ENCODE measurements at places on chromosomes 1 and 21.

DNA sequence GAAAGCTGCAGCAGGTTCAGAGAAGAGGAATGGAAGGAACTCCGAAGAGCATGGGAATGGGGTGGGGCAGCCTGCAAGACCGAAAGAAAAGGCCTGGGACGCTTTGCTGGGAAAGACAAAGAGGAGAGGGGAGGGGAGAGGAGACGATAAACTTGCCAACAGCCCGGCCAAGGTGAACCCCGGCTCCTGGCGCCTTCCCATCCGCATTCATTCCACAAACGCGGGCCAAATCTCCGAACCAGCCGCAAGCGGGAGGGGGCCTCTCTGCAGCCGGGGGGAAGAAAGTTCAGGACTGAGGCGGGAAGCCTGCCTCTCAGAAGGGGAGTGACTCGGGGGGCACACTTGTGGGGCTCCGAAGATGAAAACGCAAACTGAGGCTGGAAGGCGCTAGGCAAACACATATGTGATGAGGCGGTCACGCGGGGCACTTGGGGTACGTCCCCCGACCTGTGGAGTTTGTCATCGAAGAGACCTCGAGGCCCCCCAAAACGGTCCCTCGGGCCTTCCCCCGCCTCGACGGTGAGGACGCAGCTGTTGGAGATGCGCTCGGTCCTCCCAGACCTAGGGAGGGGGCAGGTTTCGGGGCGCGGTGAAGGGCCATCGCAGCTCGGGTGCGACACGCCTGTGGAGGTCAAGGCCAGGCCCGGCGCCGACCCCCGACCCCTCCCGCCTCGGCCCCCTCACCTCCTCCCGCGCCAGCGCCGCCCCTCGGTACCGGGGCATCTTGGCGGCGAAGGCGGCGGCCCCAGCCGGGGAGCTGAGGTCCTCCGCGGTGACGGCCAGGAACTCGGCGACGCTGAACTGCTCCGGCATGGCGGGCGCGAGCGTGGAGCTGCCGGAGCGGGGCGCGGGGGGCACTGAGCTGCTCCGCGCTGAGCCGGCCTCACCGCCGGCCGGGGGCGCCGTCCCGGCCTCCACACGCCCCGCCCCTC is at the start of gene ASAP3:
Gene ASAP3 (minus strand): TSS at position 859 of the 932 bp plus-strand sequence. CDS start 46 bp downstream, at position 813.
- DNase-seq = peak; percentile 74

DNA sequence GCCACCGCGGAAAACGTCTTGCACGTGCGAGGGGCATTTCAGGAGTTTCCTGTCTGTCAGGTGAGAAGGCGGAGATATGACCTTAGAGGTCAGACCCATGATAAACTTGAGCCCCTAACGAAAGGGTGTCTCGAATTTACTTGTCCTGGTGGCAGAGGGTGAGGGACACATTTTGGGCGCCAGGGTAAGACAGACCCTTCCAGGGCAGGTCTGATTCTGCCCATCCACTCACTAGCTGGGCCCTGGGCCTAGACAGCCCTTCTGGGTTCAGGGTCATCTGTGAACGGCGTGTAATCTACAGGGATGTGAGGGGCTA is 395 bp upstream of the CSRP1 start:
- no peak for DNase-seq

- DNase-seq = no peak
These were observed 468.1 kb upstream of the CXADR start for GRCh38 chr21:17044696-17045095.

- DNase-seq = no peak
These were observed 3.8 kb downstream of the WNT4 start for GRCh38 chr1:22139066-22139594.

GRCh38 chr1:30680879-30681278 is 42.5 kb downstream of the MATN1 start:
- DNase-seq = no peak

- DNase-seq = no peak
These were observed 60.5 kb upstream of the PRMT6 start for GRCh38 chr1:106995970-106996369.

All from right kidney (tissue), 9 donors.